Sigmoid colon (tissue), 7 donors: ENCODE measurements at places on chromosomes 2 and 18. TPM values are rescaled to one million over a fixed set of nuclear protein-coding genes. Genes with fewer than 3 reads are reported as not detected.
A peak's percentile ranks its signal among the peaks of the same experiment; 100 is the strongest.

MARCO gene
- 18.7 TPM for total RNA-seq

ERFE gene
- 0.71 TPM for total RNA-seq

ALK gene
- total RNA-seq: 1.2 TPM

CELF4 gene
- 1.9 TPM for total RNA-seq

VPS4B gene
- total RNA-seq: 41.0 TPM

XDH gene
- total RNA-seq: 0.71 TPM

NOL4 gene
- 1.1 TPM for total RNA-seq

EIF2B4 gene
- total RNA-seq: 64.2 TPM

TMEM247 gene
- total RNA-seq: not detected

MAP4K4 gene
- total RNA-seq: 50.7 TPM

IL1R2 gene
- total RNA-seq: 15.9 TPM

GRCh38 chr2:233418761-233419546 lies 64.7 kb downstream of the DGKD start:
- H3K4me3 ChIP-seq: no peak overlapping the region
- H3K27ac ChIP-seq: peak overlapping the region; percentile 28
- no peaks in the 10 kb centered on the region for H3K36me3 ChIP-seq
- peak; percentile 83 for DNase-seq

DNA sequence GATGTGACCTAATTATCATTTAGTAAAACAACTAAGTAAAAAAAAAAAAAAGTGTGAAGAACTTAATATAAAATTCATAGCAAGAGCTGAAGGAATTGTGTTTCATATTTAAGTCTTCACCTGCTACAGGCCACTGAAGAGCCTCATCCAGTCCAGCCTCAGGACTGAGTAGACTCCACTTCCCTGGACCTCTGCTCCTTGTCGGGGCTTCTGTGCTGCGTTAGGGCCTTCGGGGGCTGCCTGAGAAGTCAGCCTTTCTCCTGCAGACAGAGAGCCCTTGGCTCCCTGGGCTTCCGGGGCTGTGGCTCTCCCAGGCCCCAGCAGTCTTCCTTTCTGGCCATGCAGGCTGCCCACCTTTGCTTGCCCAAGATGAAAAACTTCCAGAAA lies 95.5 kb downstream of the MTCL1 start:
- H3K4me1 ChIP-seq: peaks cover 64% of the 10 kb centered on the region
- H3K36me3 ChIP-seq: peaks cover 8% of the 10 kb centered on the region
- H3K27me3 ChIP-seq: no peaks in the 10 kb centered on the region
- no peak overlapping the region for H3K4me3 ChIP-seq

GRCh38 chr2:157895531-157895930 lies 19.4 kb upstream of the ACVR1 start:
- H3K4me3 ChIP-seq: no peak overlapping the region
- no peak overlapping the region for H3K27ac ChIP-seq
- no peaks in the 10 kb centered on the region for H3K27me3 ChIP-seq
- H3K4me1 ChIP-seq: no peaks in the 10 kb centered on the region
- H3K36me3 ChIP-seq: no peaks in the 10 kb centered on the region

DNA sequence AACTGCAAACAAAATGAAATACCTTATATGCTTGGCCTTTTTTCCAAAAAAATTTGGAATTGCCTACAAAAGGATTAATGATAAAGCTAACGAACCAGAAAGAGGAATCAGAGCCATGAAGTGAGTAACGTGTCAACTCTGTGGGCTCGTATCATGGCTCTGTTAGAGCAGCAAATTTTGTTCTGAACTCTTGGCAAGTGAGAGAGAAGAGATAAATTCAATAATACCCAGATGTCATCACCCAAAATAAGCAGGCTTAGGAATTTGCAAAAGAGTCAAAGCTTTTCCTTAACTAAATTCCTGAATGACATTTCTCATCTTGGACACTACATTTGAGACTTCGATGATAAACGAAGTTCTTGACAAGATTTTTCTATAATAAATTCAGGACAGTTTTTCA lies 4.4 kb downstream of the TXNDC2 start:
- H3K27ac ChIP-seq: no peak overlapping the region
- H3K4me3 ChIP-seq: no peak overlapping the region
- no peaks in the 10 kb centered on the region for H3K27me3 ChIP-seq
- no peaks in the 10 kb centered on the region for H3K36me3 ChIP-seq
- H3K4me1 ChIP-seq: peaks cover 10% of the 10 kb centered on the region
- DNase-seq: no peak

- DNase-seq: no peak
- H3K36me3 ChIP-seq: no peaks in the 10 kb centered on the region
- H3K27ac ChIP-seq: no peak overlapping the region
Measured at GRCh38 chr2:180646756-180647155, 333.6 kb upstream of the UBE2E3 start.

DNA sequence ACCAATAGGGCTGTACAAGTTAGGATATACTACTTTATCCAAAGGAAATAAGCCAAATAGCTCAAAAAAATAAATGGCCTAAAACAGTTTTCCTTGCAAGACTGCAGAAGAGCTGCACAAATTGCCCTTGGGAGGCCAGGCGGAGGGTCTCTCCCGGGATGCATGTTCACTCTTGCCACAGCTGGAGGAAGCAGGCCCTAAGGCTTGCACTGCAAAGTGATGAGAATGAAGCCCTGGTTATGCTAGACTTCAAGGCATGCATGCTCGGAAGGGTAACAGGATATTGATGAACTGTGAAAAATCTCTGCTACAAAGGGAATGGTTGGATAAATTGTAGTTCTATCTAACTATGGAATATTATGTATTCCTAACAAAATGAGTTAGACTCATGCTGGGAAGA lies 27.5 kb upstream of the LDLRAD4 start:
- no peaks in the 10 kb centered on the region for H3K36me3 ChIP-seq
- no peaks in the 10 kb centered on the region for H3K4me1 ChIP-seq
- H3K27me3 ChIP-seq: no peaks in the 10 kb centered on the region
- no peak overlapping the region for H3K27ac ChIP-seq
- DNase-seq: no peak
- H3K4me3 ChIP-seq: no peak overlapping the region

GRCh38 chr18:43442571-43442970 lies 165.3 kb upstream of the SYT4 start:
- no peak for DNase-seq
- no peak overlapping the region for H3K4me3 ChIP-seq
- H3K36me3 ChIP-seq: no peaks in the 10 kb centered on the region
- no peak overlapping the region for H3K27ac ChIP-seq

GRCh38 chr2:143623231-143623908 lies 494.2 kb downstream of the ARHGAP15 start:
- H3K4me1 ChIP-seq: no peaks in the 10 kb centered on the region
- no peaks in the 10 kb centered on the region for H3K27me3 ChIP-seq
- no peak for DNase-seq
- no peaks in the 10 kb centered on the region for H3K36me3 ChIP-seq

DNA sequence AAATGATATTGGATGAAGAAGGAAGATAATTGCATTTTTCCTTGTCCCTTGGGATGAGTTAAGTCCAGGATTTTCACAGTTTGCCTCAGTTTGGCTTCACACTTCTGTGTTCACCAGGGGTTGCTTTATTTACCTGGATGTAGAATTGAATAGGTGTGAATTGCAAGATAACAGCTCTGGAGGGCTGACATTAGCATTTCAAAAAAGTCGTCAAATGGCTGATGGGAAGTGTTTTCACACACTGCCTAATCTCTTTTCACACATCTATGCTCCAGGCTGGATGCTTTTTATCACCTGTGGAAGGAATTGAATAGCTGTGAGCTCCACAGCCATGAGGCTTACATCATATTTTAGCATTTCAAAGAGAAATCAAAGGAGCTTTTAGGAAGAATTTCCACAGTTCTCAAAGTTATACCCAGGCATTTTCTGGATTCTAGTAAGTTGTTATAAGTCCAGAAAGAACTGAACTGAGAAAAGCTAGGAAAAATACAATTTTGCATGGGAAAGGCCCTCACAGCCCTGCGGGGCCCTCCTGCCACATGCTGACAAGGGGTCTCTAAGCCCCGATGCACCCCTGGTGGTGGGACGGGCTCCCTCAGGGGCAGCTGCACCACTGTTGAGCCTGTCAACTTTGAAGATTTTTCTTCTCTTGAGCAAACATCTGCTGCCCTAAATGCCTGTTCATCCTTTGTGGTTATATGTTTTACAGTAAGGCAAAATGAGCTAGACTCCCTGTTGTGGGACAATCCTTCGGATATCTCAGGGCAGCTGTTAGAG lies 43.9 kb downstream of the TEX51 start:
- H3K36me3 ChIP-seq: no peaks in the 10 kb centered on the region
- no peak overlapping the region for H3K4me3 ChIP-seq
- no peaks in the 10 kb centered on the region for H3K27me3 ChIP-seq
- H3K27ac ChIP-seq: no peak overlapping the region

- DNase-seq: no peak
- no peaks in the 10 kb centered on the region for H3K27me3 ChIP-seq
- no peak overlapping the region for H3K4me3 ChIP-seq
- no peaks in the 10 kb centered on the region for H3K36me3 ChIP-seq
- H3K27ac ChIP-seq: no peak overlapping the region
- peaks cover 9% of the 10 kb centered on the region for H3K4me1 ChIP-seq
Measured at GRCh38 chr2:45131587-45131986, 122.3 kb upstream of the SIX2 start.

- H3K4me1 ChIP-seq: no peaks in the 10 kb centered on the region
- DNase-seq: no peak
- H3K27ac ChIP-seq: no peak overlapping the region
- H3K36me3 ChIP-seq: no peaks in the 10 kb centered on the region
- H3K4me3 ChIP-seq: no peak overlapping the region
Measured at GRCh38 chr18:50104421-50104820, 90.5 kb downstream of the MYO5B start.

- H3K27me3 ChIP-seq: peaks cover 5% of the 10 kb centered on the region
- DNase-seq: peak; percentile 91
- peak overlapping the region; percentile 96 for H3K27ac ChIP-seq
- no peaks in the 10 kb centered on the region for H3K4me1 ChIP-seq
- peak overlapping the region; percentile 84 for H3K4me3 ChIP-seq
- no peaks in the 10 kb centered on the region for H3K36me3 ChIP-seq
Measured at GRCh38 chr2:202032846-202033316, 774 bp upstream of the FZD7 start.

GRCh38 chr2:149612122-149612521 lies 24.5 kb upstream of the MMADHC start:
- no peak overlapping the region for H3K4me3 ChIP-seq
- no peaks in the 10 kb centered on the region for H3K36me3 ChIP-seq
- no peak overlapping the region for H3K27ac ChIP-seq
- H3K4me1 ChIP-seq: peaks cover 7% of the 10 kb centered on the region

DNA sequence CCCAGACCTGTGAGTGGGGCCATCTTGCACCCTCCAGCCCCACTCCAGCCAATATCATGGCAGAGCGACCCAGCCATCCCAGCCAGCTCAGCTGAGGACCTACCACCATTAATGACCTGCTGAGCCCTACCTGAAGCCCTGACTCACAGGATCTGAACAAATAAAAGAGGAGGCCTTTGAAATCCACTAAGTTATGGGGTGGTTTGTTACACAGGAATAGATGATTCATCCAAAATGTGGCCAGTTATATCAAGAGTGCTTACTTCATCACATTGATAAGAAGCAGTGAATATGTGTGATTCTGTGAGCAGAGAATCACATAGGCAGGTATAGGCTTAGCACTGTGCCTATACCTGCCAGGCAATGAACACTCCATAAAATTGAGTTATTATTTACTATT lies 34.7 kb upstream of the FAM124B start:
- no peaks in the 10 kb centered on the region for H3K36me3 ChIP-seq
- no peaks in the 10 kb centered on the region for H3K4me1 ChIP-seq
- DNase-seq: no peak
- no peak overlapping the region for H3K27ac ChIP-seq
- no peak overlapping the region for H3K4me3 ChIP-seq

DNA sequence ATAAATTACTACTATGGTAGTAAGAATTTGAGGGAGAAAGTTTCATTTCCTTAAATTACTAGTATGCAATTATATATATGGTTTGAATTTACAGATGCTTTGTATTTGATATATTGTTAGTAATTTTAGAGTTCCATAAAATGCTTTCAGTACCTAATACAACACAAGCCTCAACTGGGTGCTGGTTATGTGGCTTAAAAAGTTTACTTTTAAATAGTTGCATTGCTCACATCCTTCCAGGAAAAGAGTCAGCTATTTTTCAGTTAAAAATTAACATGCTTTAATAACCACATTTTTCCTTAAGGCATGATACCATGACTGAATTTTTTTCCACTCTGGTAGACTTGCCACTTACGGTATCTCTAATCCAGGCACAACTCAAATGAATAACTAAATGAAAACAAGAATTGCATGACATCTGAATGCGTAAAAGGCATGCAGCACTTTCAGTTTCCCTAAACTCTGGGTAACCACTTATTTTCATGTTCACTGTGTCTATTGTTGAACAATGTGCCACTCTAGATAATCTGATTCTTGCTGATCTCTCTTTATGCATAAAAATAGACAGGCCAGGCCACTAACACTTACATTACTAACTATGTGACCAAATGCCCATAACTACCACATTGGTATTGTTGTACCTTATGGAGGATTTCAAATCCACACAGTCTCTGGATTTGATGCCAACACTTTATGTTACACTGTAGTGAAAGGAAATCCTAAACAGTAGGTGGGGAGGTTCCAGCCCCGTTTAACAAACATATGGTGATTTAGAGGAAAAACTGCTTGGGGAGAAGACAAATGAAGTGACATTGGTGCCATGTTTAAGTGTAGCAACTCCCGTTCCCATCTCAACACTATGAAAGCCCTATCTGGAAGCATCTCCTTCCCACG lies 35.5 kb upstream of the SLC35F5 start:
- no peaks in the 10 kb centered on the region for H3K4me1 ChIP-seq
- H3K4me3 ChIP-seq: no peak overlapping the region
- H3K36me3 ChIP-seq: no peaks in the 10 kb centered on the region
- H3K27ac ChIP-seq: no peak overlapping the region

DNA sequence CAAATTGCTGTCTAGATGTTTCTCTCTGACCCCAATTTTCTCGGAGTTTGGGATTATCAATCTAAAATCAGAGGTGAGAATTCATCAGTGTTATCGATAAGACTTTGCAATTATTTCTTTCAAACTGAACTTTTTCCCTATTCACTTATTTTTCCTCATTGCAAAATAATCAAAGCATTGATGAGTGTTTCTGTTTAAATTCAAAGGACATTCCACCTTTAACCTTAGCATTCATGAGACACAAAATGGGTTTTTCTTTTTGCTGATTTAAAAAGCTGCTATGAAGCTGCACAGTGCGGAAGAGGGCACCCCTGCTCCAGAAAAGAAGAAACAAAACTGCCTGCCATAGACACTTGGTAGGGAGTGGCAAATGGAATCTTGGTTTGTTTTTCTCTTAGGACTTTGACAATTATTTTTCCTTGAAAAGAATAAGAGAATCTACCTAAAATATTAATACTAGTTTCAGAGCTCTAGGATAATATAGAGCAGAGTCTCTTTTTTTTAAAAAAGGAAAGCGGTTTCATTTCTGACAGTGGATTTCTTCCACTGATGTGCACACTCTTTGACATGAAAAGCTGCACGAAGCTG lies 203.4 kb downstream of the TGIF1 start:
- H3K4me1 ChIP-seq: no peaks in the 10 kb centered on the region
- no peaks in the 10 kb centered on the region for H3K36me3 ChIP-seq
- no peak for DNase-seq
- no peak overlapping the region for H3K4me3 ChIP-seq
- H3K27me3 ChIP-seq: no peaks in the 10 kb centered on the region
- no peak overlapping the region for H3K27ac ChIP-seq
